ENCODE measurements at places on chromosomes 6 and 20.

DNA sequence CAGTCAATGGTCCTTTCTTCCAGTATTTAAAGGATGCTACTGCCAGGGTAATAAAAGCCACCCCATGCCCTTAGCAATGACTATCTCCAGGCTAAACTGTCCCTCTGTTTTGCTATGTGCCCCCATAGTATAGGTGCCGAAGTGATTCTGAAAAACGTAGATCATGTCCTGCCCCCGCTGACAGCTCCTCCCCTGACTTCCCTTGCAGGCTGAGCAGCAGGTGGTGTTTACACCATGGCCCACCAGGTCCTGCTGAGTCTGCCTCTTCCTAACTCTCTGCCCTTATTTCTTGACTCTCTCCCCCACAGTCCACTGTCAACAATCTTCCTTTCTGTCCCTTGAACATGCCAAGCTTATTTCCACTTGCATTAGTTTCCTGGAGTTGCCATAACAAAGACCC lies 352.5 kb upstream of the TSHZ2 start:
- no peak for DNase-seq

DNA sequence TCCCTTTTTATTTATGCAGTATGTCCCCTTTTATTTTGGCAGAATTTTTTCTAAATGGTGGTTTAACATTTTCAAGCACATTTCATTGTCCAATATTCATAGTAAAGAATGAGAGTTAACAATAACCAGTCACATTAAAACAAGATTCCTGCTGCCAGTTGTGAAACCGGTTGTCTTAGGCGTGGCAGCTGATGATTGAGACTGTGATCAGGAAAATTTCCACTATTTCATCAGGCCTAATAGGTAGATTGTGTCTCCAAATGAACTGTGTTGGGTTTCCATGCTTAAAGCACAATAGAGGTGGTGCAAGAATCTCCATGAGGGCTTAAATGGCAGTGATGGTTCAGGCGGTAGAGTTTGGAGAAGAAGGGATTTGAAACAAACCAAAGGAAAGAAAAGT lies 15.3 kb downstream of the PRDM1 start:
- DNase-seq, result no peak

DNA sequence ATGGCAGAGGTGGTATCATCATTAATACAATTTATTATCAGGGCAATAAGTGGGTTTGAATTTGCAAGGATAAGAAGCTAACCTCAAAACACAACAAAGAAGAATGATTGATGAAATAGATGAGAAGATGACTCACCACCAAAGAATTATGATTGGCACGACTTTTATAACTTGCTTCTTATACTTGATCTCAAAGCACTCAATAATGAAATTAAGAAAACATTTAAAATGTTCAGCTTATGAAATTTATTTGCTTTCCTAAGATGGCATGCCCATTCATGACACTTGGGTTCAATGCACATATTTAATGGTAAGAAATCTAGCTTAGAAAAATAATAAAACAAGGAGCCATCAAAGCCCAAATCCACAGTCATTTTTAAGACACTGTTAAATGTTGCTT lies 477.5 kb downstream of the GJA1 start:
- DNase-seq, result no peak

- DNase-seq, result no peak
These were observed 56.2 kb upstream of the PREP start for GRCh38 chr6:105459049-105459448.

DNA sequence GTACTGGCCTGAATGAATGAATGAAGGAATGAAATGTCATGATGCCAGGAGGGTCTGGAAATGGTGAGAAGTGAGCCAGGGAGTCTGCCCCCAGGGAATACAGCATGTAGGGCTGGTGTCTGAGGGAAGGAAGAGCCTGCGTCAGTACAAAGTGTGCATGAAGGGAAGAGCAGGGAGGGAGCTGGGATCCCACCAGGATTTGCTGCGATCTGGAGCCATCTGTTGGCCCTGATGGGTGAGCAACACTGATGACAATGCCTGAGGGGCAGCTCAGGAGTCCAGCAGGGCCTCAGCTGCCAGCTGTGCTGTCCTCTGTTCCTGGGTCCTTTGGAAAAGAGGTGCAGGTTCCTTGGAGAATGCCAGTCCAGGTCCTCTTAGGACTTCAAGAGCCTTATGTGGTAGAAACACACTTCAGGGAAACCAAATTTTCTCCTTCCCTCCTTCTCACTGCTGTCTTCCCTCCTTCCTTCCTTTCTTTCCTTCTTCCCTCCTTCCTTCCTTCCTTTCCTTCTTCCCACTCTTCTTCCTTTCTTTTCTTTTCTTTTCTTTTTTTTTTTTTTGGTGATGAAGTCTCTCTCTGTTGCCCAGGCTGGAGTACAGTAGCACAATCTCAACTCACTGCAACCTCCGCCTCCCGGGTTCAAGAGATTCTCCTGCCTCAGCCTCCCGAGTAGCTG lies 11.5 kb downstream of the BPI start:
- no peak for DNase-seq

DNA sequence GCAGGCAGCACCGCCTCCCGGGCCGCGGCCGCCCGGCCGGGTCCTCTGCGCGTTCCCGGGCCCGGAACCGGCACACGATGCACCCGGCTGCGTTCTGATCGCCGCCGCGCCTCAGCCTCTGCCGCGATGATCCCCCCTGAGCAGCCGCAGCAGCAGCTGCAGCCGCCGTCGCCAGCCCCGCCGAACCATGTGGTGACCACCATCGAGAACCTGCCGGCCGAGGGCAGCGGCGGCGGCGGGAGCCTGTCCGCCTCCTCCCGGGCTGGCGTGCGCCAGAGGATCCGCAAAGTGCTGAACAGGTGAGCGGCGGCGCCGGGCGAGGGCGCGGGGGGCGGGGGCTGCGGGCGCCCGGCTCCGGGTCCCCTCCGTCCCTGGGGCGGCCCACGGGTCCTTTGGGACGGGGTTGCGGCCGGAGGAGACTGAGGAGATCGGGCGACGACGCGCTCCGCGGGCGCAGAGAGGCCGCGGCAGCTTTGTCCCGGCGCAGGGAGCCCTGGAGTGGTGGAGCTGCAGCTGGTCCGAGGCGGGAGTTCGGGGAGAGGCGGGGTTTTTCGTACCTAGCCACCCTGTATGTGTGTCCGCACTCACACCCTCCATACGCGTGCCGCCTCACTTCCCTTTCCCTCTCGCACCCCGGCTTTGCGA lies 659 bp downstream of the SLC35F1 start:
- no peak for DNase-seq

DNA sequence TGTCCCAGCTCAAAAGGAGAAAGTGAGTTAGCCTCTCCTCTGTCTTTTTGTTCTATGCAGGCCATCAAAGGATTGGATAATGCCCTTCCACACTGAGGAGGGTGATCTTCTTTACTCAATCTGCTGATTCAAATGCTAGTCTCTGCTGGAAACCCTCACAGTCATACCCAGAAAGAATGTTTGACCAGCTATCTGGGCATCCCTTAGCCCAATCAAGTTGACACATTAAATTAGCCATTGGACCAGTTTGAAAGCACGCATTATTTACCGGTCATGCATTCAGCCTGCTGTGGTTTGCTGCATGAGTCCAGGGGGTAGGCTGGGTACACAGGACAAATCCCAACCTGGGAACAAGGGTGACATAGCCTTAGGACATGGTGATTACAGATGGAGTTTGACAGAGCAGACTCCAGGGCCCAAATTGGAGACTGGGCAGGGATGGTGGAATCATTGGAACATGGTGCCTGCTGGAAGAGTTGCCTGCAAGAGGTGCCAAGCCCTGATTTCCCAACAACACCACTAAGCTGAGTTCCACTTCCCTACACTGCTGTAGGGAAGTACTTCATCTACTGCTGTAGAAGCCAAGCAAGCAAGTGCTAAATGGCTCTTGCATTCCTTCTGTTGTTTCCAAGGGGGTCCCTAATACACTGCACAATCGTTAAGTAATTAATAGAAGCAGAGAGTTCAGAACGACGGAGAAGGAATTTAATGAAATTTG lies 87.7 kb downstream of the RNF182 start:
- no peak for DNase-seq

- DNase-seq, result no peak
These were observed 137.9 kb downstream of the DLL1 start for GRCh38 chr6:170152989-170153388.

- DNase-seq, result no peak
These were observed at the start of gene CDH4 for GRCh38 chr20:61251529-61252393. Gene CDH4 (plus strand): TSS chr20:61252261.

DNA sequence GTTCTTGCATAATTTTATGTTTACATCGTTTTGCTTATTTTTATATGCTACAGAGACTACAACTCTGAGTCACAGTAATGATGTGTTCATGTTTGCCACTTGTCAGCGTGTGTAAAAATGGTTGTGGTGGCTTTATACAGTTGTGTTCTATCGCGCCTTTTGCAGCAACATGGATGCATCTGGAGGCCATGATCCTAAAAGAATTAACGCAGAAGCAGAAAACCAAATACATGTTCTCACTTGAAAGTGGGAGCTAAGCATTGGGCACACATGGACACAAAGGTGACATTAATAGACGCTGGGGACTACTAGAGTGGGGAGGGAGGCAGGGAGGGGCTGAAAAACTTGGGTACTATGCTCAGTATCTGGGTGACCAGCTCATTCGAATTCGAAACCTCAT lies 996 bp upstream of the SEC23B start:
- no peak for DNase-seq

DNA sequence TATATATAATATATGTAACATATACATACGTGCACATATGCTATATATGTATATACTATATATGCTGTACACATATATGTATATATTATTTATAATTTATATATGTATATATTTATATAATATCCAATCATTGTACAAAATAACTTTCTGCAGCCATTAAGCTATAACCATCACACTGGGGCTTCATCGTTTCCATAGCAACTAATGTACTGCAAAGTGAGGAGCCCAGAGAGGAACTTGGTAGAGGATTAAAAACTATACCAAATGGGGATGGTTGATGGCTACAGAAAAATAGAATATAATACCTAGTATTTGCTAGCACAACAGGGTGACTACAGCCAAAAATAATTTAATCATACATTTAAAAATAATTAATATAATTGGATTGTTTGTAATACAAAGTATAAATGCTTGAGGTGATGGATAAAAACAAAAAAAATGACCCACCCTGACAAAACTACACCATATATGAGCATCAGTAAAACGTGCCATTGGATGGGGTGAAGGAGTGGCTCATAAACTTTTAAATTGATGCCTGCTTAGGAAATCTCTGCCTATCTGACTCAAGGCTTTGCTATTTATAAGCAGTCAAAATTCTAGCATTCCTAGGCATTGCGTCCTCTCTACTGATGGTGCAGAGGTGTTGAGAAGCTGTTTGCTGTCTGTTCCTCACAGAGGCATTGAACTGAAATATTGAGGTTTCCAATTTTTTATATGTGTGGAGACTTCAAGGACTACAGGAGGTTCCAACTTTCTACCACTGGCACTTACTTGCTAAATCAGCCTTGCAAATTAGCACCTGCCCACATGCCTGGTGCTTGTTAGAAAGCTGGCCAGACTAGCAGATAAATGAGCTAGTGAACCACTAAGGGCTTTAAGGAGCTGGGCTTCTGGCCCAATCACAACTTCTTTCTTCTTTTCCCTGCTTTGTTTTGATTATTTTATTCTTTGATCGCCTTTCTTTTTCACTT lies 190.1 kb downstream of the SCP2D1 start:
- DNase-seq, result no peak

- no peak for DNase-seq
These were observed 294.2 kb upstream of the JARID2 start for GRCh38 chr6:14951704-14952103.

- DNase-seq, result no peak
These were observed 3.4 kb downstream of the UBE3D start for GRCh38 chr6:83062225-83062624.

GRCh38 chr6:163254341-163254835 lies 160.1 kb upstream of the QKI start:
- DNase-seq, result no peak

DNA sequence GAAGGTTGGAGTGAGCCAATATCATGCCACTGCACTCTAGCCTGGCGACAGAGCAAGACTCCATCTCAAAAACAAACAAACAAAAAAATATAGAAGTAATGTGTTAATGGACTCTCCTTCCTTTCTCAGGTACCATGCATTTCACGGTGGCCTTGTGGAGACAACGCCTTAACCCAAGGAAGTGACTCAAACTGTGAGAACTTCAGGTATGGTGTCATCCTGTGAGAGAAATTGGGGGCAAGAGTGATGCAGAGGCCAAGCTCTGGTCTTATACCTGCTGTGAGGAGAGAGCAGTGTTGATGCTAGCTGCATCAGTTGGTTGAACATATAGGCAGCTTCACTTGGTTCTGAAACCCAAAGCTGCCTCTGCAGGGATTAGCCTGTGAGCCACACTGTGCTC lies 6.2 kb downstream of the ITCH start:
- DNase-seq, result no peak

DNA sequence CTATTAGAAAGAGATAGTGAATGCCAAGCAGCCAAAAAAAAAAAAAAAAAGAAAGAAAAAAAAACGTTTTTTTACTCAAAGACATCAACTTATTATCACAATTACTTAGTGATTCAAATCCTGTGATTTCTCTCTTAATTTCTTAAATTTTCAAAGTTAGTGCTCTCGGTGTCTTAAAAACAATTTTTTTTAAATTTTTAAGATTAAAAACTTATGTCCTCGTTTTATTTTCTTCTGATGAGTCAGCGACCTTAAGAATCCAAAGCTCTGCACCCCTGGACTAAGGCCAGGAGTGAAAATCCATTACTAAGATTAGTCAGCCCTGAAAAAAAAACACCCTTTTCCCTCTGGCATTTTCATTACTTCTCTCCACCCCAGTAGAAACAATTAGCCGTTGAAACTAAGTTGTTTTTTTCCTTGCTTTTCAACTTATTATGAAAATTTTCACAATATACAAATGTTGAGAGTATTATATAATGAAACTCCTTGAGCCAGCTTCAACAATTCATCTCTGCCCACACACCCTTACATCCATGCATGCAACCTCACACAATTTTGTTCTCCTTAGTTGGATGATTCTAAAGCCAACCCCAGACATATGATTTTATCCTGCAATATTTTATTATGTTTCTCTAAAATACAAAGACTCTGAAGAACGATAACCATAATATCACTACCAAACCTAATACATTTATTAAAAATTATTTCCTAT lies 85.6 kb upstream of the CARMIL1 start:
- DNase-seq, result no peak

GRCh38 chr6:140077827-140078560 lies 703.5 kb upstream of the CITED2 start:
- DNase-seq, result no peak

DNA sequence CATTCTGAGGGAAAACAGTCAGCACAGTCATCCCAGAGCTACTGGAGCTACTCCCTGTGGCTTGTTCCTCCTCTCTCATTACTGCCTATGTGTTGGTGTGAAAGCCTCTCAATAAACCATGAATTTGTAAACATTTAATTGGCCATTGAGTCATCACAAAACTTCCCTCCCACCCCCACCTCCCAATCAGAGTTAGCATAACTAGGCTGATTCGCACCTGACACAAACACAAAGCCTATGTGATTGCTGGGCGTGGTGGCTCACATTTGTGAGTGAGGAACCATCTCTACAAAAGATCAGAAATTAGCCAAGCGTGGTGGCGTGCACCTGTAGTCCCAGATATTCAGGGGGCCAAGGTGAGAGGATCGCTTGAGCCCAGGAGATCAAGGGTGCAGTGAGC lies 17.1 kb upstream of the SNTA1 start:
- DNase-seq, result no peak

GRCh38 chr6:7087066-7087465 lies 20.7 kb upstream of the RREB1 start:
- no peak for DNase-seq
